ENCODE measurements at places on chromosomes 12 and 14. TPM values are rescaled to one million over a fixed set of nuclear protein-coding genes. Genes with fewer than 3 reads are reported as not detected.

ARHGAP9 gene
- 34.7 TPM for total RNA-seq

OR11H12 gene
- not detected for total RNA-seq

ABCD2 gene
- total RNA-seq, result 1.0 TPM

KRT80 gene
- 8.1 TPM for total RNA-seq

VWF gene
- total RNA-seq, result 543 TPM

FAM186B gene
- 0.61 TPM for total RNA-seq

NOXRED1 gene
- total RNA-seq, result 0.30 TPM

DNA sequence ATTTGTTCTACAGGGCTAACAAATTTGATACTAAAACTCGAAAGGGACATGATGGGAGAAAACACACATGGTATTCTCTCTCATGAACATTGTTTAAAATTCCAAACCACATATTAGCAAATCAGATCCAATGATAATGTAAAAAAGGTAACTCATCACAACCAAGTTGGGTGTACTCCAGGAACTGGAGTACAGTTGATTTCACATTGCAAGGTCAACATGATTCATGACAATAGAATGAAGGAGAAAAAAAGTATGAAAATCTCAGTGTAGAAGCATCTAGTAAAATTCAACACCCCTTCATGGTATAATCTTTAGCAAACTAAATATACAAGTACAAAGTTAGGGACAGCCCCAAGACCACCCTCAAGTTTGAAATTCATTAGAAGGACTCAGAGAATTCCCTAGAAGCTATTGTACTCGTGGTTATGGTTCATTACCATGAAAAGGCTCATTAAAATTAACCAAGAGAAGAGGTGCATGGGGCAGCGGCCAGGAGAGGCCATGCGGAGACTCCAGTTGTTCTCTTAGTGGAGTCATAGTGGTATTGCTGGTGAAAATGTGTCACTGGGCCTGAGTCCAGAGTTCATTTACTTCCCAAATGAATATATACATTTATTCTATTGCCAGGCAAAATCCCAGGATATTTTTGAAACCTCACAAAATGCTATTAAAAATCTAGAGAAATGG, 3.1 kb upstream of the CDCA4 start:
- peak overlapping the region; percentile 56 for H3K27ac ChIP-seq
- no peaks in the 10 kb centered on the region for H3K27me3 ChIP-seq
- H3K36me3 ChIP-seq, result no peaks in the 10 kb centered on the region
- H3K4me3 ChIP-seq, result no peak overlapping the region
- no peak for DNase-seq

DNA sequence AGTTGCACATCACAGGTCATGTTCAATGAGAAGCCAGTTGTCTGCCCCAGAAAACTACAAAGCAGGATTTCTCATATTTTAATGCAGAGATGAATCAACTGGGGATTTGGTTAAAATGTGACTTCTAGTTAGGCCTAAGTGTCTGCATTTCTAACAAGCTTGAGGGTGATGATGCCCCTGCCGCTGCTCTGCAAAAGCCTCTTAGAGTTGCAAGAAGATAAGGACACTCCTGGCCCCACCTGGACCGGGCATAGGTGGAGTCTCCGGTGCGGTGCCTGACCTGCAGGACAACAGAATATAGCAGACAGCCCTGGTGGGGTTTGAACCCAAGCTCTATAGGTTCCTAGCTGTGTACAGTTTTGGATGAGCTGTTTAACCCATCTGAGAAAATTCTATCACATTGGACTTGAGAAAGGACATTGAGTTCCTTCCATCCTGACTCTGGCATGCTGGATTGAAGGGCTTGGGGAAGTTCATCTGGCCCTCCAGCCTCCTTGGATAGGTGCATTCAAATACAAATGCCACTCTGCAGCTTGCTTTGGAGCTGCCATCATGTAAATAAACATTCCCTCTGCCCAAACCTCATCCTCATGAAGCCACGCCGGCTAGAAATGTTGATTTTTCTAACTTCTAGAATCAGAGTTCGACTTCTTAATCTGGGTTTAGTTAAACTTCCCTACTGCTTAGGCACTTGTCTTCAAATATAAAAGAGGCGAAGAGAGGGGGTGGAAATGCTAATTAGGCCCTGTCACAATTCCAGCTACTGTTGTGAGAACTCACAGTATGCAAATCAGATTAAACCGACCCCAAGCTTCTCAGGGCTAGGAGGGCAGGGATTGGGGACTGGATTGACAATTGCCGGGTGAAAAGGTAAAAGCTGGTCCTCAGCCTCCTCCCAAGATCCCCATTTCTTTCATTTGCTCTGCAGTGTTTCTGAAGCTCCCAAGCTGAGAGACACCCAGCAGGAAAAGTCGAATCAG, 1225.6 kb downstream of the VRK1 start:
- DNase-seq, result no peak
- H3K4me3 ChIP-seq, result no peak overlapping the region
- no peaks in the 10 kb centered on the region for H3K27me3 ChIP-seq
- H3K27ac ChIP-seq, result no peak overlapping the region
- H3K4me1 ChIP-seq, result no peaks in the 10 kb centered on the region

DNA sequence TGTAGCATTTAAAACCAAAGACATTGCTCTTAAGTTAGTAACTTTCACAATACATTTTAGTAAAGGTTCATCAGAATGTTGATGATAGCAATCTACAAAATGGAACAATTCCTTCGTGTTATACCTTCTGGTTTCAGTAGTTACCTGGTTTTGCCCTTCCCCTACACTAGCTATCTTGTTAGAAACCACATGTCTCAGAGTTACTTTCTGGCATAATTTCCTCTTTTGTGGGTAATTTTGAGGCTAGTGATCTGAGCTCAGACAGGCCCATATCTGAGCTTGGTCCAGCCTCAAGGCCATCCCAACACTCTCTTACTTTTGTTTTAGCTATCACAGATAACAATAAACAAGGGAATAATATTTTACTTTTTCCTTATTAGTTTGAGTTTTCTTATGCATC, 196.9 kb downstream of the KITLG start:
- no peaks in the 10 kb centered on the region for H3K4me1 ChIP-seq
- DNase-seq, result no peak
- H3K4me3 ChIP-seq, result no peak overlapping the region
- no peaks in the 10 kb centered on the region for H3K36me3 ChIP-seq

DNA sequence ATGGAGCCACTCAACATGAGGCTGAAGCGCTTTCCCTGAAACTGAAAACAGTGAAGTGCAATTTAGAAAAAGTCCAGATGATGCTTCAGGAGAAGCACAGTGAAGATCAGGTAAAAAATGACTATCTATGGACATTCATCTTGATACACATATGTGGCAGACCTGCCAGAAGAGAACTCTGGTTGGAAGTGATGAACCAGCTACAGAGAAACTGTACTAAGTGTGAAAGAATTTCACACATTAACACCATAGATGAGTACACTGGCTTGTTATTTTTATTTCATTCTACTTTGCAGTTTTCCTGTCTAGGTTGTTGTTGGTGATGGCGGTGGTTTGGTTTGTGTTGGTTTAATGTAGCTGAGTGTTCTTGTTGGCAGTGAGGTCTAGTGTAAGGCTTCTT, 174.7 kb downstream of the ESR2 start:
- no peak overlapping the region for H3K4me3 ChIP-seq
- peaks cover 5% of the 10 kb centered on the region for H3K36me3 ChIP-seq
- H3K27me3 ChIP-seq, result no peaks in the 10 kb centered on the region
- no peak for DNase-seq

- H3K4me3 ChIP-seq, result no peak overlapping the region
- peak; percentile 50 for DNase-seq
- H3K36me3 ChIP-seq, result no peaks in the 10 kb centered on the region
- H3K4me1 ChIP-seq, result no peaks in the 10 kb centered on the region
- H3K27me3 ChIP-seq, result no peaks in the 10 kb centered on the region
Observed at GRCh38 chr12:89768586-89769482, 60.2 kb upstream of the ATP2B1 start.

GRCh38 chr12:116346741-116347140, 69.2 kb upstream of the MED13L start:
- H3K4me1 ChIP-seq, result peaks cover 5% of the 10 kb centered on the region
- DNase-seq, result no peak
- H3K27me3 ChIP-seq, result no peaks in the 10 kb centered on the region
- H3K4me3 ChIP-seq, result no peak overlapping the region
- H3K36me3 ChIP-seq, result no peaks in the 10 kb centered on the region
- no peak overlapping the region for H3K27ac ChIP-seq

DNA sequence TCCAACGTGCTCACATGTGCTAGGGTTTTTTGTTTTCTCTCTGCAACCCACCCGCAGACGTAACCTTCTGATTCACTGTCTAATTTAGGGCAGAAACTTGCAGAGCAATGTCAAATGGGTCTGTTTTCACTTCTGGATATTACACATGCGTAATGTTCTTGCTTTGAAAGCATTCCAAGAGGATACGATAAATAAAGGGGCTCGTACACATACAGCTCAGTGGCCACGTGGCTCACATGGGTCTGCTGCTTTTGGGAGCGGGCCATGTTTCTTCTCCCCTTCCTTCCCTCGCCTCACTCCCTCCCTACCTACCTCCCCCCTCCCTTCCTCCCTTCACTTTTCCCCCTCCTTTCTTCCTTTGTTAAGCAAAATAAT, 23.4 kb downstream of the CACNA1C start:
- DNase-seq, result no peak
- no peaks in the 10 kb centered on the region for H3K36me3 ChIP-seq
- H3K27ac ChIP-seq, result no peak overlapping the region
- H3K4me3 ChIP-seq, result no peak overlapping the region
- H3K27me3 ChIP-seq, result no peaks in the 10 kb centered on the region

DNA sequence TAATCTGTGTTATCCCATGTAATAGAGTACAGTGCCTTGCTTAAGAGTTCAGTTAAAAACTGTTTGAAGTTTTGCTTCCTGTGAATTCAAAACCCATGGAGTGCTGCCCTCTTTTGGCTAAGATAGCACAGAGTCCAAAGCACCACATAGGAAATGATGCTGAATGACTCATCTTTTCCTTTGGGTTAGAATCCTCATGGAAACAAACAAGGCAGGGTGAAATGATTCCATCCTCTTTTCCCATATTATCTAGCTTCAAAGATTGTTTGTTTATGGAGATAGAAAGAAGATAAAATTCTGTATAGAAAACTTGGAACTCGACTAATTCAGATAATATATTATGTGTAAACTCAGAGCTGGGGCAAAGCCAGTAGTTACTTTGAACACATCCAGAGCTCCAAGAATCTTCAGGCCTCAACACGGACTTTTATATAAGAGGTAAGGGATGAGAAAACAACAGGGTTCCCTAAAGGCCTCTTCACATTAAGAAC, 87.4 kb downstream of the OTOGL start:
- H3K4me1 ChIP-seq, result no peaks in the 10 kb centered on the region
- H3K27ac ChIP-seq, result peak overlapping the region; percentile 80
- no peak overlapping the region for H3K4me3 ChIP-seq
- no peaks in the 10 kb centered on the region for H3K36me3 ChIP-seq

Measured in upper lobe of left lung (tissue), 6 donors.